RWPE1 (cell line): ENCODE measurements at places on chromosomes 6 and 20.

DNA sequence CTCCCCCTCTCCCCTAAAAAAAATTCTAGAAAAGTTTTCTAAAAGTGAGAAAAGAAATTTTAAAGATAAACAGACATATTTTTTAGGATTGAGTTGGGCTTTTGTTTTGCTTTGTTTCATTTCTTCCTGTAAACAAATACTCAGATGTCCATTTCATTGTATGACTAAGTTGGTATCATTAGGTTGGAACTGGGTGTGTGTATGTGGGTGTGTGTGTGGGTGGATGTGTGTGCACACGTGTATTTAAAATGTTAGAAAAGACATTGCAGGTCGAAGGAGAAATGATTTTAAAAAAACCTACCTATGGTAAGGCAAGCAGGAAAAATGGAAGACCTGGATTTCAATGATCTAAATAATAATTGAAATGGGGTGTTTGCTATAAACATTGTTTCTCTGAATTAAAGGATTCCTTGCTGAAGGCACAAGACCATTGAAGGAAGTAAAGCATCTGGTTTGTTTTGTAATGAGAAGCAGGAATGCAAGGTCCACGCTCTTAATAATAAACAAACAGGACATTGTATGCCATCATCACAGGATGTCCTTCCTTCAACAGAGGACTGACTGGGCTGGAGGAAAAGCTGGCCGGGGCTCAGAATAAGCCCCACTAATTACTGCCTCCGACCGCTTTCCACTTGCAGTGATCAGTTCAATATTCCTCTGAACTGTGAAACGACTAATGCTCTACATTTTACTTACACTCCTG, 996 bp upstream of the PRDM1 start:
- no peak for DNase-seq

- peak; percentile 70 for DNase-seq
Observed at GRCh38 chr6:144482142-144482541, 197.0 kb downstream of the UTRN start.

- no peak for DNase-seq
Observed at GRCh38 chr6:57075092-57075491, 14.9 kb upstream of the ZNF451 start.

- DNase-seq = no peak
Observed at GRCh38 chr6:148878683-148879082, 131.9 kb downstream of the UST start.
